Naive thymus-derived CD8-positive, alpha-beta T cell (primary cell): ENCODE measurements at places on chromosomes 6 and 20.

DNA sequence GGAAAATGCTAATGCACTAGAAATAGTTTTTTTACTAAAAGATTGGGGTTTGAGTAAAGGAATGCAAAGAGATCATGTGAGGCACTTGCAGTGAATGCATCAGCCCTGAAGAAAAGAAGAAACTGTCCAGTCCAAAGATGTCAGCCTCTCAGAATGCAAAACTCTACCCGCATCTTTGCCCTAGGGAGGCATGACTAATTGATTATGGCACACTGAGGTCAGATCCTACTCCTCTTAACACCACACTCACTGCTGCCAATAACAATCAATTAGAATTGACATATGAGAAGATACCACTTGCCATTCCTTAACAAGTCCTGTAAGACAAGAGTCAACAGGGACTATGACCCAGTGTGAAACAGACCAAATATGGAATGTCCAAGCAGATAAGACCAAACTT is 262.3 kb upstream of the PLN start:
- no peak for DNase-seq
- H3K27me3 ChIP-seq = peaks cover 10% of the 10 kb centered on the region
- peaks cover 3% of the 10 kb centered on the region for H3K4me1 ChIP-seq
- H3K4me3 ChIP-seq = no peak overlapping the region
- H3K36me3 ChIP-seq = no peaks in the 10 kb centered on the region

DNA sequence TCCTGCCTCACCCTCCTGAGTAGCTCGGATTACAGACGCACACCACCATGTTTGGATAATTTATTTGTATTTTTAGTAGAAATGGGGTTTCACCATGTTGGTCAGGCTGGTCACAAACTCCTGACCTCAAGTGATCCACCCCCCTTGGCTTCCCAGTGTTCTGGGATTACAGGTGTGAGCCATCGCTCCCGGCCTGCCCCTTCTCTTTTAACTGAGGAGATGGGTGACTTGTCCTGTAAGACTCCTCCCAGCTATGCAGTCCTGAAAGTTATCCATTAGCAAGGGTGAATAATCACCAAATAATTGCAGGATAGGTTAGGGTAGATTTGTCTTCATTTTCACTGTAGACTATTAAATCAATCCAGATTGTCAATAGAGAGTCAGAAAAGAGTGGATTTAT is 40.5 kb upstream of the JARID2 start:
- H3K4me3 ChIP-seq = no peak overlapping the region
- no peak for DNase-seq
- no peaks in the 10 kb centered on the region for H3K27me3 ChIP-seq

DNA sequence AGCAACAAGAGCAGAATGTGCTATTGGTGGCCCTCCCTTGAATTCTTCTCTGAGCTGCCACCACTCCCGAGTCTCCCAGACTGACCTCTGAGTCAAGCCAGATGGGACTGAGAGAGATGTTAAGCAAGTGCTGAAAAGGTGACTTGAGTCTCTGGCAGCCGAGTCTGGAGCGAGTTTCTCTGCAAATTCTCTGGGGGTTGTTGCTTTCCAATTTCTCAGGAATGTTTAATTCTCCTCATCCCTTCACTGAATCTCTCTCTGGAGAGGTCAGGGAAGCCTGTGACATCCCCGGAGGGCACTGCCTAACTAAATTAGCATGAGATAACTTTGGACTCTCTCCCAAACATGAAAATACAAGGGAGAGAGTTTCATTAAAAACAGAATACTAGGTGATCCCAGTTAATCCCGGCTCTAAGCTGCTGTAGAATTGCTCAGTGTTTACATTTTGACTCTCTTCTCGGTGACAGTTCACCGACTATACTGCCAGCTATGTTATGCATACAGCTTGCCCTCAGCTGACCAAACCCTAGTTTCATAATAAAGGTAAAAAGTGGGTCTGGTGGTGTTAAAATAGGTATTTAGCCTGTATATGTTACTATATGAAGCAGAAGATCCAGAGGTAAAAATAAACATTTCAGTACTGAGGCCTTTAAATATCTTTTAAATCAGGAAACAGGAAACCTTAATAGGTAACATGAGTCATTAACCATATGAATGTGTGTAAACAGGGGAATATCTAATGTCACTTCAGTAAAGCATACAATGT is 157.9 kb downstream of the FOXC1 start:
- peaks cover 13% of the 10 kb centered on the region for H3K36me3 ChIP-seq
- H3K4me3 ChIP-seq = no peak overlapping the region
- peaks cover 14% of the 10 kb centered on the region for H3K4me1 ChIP-seq

- H3K36me3 ChIP-seq = peaks cover 11% of the 10 kb centered on the region
- no peak overlapping the region for H3K27ac ChIP-seq
- DNase-seq = peak; percentile 57
- H3K4me3 ChIP-seq = peak overlapping the region; percentile 69
- H3K4me1 ChIP-seq = peaks cover 17% of the 10 kb centered on the region
Measured at GRCh38 chr20:10219452-10219791, 792 bp downstream of the SNAP25 start.

DNA sequence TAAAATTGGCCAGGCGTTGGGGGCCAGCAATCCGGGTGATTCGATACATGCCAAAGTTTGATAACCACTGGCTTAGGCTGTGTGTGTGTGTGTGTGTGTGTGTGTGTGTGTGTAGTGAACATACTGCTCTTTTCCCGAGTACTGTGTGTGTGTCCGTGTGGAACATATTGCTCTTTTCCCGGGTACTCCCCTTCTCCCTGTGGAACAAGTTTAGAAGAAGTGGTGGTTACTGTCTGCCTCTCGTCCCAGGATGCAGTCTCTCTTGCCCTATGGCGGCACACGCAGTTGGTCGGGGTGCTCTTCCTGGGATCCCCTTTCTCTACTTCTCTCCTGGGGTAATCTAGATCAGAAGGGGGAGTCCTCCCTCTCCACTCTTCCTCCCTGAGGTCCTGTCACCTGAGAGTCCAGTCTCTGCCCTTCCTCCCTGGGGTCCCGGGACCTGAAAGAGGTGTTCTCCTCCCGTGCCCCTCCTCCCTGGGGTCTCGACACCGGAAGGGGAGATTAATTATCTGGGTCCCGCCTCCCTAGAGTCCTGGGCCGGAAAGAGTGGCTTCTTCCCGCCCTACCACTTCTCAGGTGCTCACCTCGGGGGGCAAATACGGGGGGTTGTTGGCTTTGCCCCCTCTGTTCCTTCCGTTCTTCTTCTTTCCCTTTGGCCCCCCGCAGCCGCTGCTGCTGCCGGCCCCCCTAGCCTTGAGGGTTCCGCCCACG is 516 bp downstream of the GTPBP2 start:
- peak overlapping the region; percentile 100 for H3K4me3 ChIP-seq
- H3K27ac ChIP-seq = peak overlapping the region; percentile 97

GRCh38 chr20:33105316-33105924 is 26.0 kb downstream of the BPIFB4 start:
- H3K36me3 ChIP-seq = no peaks in the 10 kb centered on the region
- no peaks in the 10 kb centered on the region for H3K4me1 ChIP-seq
- H3K27me3 ChIP-seq = peaks cover 3% of the 10 kb centered on the region
- H3K27ac ChIP-seq = no peak overlapping the region
- DNase-seq = no peak

GRCh38 chr20:41903586-41903985 is 285.4 kb upstream of the CHD6 start:
- H3K4me3 ChIP-seq = no peak overlapping the region
- no peak for DNase-seq
- peaks cover 3% of the 10 kb centered on the region for H3K27me3 ChIP-seq
- H3K4me1 ChIP-seq = no peaks in the 10 kb centered on the region
- H3K27ac ChIP-seq = no peak overlapping the region
- H3K36me3 ChIP-seq = no peaks in the 10 kb centered on the region

- no peaks in the 10 kb centered on the region for H3K4me1 ChIP-seq
- no peaks in the 10 kb centered on the region for H3K36me3 ChIP-seq
- H3K27ac ChIP-seq = no peak overlapping the region
- H3K4me3 ChIP-seq = no peak overlapping the region
Measured at GRCh38 chr6:49326347-49326746, 136.7 kb downstream of the MMUT start.

DNA sequence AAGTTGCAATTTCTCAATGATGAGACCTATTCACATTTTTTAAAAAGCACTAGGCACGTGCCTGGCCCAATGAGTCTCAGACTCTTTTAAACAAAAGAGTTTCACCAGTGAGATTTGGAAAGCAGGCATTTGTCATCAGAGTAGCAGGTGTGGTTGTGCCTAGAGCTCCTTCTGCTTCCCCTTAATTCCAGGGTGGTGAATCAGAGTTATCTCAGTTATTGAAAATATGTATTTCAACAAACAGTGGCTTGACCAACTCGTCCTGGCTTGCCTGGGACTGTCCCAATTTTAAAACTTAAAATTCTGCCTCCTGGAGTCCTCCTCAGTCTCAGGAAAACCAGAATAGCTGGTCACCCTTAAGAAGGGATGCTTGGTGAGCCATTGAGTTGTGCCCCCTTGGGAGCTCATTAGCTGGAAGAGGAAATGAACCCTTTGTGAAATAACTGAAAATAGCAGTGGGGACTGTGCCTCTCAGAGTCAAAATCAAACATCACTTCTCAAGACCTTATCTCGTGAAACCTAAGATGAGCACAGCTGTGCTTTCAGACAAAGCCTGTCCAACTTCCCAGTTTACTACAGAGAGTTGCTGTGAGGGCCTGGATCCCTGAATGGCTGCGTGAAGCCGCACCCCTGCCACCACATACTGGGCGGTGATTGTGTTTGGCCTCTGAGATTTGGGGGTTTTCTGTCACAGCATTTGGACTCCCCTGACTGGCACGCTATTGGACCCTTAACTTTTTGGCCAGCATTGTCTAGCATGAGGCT is 116.3 kb downstream of the ANKRD60 start:
- H3K4me3 ChIP-seq = no peak overlapping the region
- H3K27ac ChIP-seq = no peak overlapping the region
- DNase-seq = no peak
- H3K27me3 ChIP-seq = peaks cover 35% of the 10 kb centered on the region
- H3K36me3 ChIP-seq = no peaks in the 10 kb centered on the region
- H3K4me1 ChIP-seq = no peaks in the 10 kb centered on the region
